Frontal cortex (tissue), 4 donors: ENCODE measurements at places on chromosomes 2 and 18. TPM values are rescaled to one million over a fixed set of nuclear protein-coding genes. Genes with fewer than 3 reads are reported as not detected.

DNA sequence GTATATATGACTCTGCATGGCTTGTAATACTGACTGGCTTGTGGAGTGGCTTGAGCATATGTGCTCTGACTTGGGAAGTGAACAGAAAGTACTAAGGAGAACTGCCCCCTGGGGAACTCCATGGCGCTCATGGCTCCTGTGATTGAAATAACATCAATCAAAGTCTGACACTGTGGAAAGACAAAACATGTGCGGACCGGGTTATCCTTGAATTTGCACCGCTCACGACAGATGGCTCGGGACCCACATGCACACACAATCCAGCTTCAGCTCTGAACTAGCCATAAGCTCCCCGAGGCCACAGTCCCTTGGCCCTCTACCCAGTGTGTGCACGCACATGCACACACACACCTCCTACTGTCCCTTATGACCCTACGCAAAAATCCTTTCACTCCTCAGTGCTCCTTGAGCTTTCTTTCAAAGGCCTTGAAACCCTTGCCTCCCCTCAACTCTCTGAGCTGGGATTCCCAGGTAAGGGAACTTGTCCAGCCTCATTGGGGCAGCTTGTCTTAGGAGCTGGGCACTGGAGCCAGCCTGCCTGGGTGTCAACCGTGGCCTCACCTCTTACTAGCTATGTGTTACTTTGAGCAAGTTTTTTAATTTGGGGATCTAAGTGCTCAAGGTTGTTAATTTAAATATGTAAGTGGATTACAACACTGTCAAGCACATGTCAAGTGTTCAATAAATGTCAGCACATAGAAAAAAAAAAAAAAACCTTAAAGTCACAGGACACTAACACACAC, 43.6 kb downstream of the MRPS5 start:
- DNase-seq = no peak

Gene UGT1A1
- not detected for total RNA-seq

- no peak for DNase-seq
Observed at GRCh38 chr2:222982909-222983265, 69.1 kb upstream of the KCNE4 start.

DNA sequence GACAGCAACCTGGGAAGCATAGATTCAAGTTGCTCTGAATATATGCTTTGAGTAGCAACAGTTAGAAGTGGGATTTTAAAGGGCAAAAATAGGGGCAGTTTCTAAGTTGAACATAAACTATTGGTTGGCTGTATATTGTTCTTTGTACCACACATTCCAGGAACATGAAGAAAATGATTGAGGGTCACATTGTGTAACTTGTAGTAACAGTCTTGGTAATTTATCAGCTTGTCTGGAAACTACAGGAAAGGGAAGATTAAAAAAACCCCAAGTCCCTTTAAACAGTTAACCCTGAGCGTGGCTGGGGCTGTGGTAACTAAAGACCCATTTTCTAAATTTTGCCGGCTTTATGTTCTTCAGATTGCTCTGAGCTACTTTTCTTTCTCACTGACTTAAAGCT, 7.4 kb downstream of the PLEKHB2 start:
- no peak for DNase-seq

Gene ANTXR1
- 8.2 TPM for total RNA-seq

GRCh38 chr2:157840568-157841156, 35.5 kb downstream of the ACVR1 start:
- DNase-seq = no peak

- DNase-seq = no peak
Observed at GRCh38 chr2:106115250-106115649, 78.9 kb downstream of the UXS1 start.

- DNase-seq = no peak
Observed at GRCh38 chr18:39685303-39685902, 2119.8 kb upstream of the CELF4 start.

Gene SKA1
- total RNA-seq = 2.0 TPM

Gene HOXD13
- total RNA-seq = not detected

DNA sequence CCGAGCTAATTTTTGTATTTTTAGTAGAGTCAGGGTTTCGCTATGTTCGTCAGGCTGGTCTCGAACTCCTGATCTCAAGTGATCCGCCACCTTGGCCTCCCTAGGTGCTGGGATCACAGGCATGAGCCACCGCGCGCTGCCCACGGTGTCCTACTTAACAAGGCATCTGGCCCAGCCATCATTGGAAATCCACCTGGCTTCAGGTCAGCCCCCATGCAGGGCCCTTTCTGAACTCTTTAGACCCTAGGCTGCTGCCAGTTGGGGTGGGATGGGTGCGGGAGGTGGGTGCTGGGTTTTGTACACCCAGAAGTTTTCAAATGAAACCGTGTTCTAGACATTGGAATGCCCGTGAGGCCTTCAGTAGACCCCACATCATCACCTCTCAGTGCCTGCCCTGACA, 26.6 kb upstream of the NT5DC4 start:
- no peak for DNase-seq

DNA sequence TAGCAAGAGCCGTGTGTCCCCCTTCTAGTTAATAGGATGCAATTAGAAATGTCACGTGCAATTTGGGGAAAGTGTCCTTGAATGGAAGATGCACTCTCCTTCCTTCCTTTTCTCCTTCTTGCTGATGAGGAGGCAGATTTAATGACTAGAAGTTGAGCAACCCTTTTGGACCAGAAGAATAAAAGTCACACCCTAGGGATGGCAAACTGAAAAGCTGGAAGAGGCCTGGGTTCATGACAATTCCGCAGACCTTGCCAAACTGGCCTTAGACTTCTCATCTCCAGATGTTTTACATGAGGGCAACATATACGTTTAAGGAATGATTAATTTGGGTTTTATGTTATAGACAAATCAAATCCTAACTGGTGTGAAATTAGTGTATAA, 38.6 kb upstream of the NCOA1 start:
- DNase-seq = no peak

GRCh38 chr2:63614448-63614968, 25.7 kb downstream of the MDH1 start:
- no peak for DNase-seq

Gene DSC3
- total RNA-seq = 0.82 TPM

DNA sequence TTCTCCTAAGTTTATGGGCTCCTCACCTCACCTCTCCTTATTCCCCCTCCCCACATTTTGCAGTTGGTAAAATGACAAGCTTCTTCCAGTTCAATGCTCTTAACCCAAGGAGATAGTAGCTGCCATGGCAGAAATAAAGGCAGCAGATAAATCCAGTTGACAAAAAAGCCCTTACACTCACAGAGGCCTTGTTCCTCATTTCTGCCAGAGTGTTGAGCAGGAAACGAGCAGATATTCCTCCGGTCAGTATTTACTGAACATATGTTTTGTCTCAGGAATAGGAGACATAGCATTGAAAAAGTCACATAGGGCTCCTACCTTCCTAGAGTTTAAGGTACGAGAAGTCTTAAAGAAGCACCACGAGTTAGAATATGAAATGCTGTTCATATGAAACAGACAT, 493.7 kb upstream of the TNP1 start:
- no peak for DNase-seq

- no peak for DNase-seq
Observed at GRCh38 chr2:60976256-60976850, 41.2 kb upstream of the PEX13 start.

DNA sequence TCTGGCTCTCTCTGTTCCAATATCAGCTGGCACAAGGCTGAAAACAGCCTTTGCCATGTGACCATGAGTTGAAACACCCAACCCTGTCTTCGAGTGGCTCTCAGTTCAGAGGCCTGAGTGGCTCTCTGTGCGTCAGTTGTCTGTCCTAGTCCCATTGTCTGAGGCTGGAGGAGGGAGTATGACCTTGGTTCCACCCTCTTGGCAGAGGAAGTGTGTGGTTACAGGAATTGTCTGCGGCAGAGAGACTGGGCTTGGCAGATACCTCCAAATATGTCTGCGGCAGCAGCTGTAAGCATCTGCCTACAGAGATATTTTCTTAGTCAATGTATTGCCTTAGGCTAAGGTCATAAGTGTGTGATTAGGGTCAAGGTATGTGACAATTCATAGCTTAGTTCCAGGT, 32.6 kb downstream of the CNGA3 start:
- DNase-seq = no peak

DNA sequence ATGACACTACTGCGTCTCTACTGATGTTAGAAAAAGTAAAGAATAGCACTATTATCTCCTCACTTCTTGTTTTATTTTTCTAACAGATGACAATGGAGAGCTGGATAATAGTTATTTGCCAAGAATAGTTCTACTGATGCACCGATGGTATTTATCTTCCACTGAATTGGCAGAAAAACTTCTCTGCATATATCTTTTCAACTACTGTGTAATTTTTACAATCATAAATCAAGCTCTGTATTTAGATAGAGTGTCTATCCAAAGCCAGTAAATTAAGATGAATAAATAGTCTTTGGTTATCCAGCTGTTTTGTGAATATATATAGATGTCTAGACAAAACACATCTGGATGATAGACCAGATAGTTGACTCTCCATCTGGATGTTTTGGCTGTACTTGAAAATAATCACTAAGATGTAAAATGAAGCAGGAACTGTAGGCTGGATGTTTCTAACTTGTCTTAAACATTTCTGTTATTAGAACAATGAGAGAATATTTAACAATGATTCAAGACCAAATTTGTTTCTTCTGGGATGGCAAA, 40.1 kb downstream of the RASGRP3 start:
- no peak for DNase-seq

DNA sequence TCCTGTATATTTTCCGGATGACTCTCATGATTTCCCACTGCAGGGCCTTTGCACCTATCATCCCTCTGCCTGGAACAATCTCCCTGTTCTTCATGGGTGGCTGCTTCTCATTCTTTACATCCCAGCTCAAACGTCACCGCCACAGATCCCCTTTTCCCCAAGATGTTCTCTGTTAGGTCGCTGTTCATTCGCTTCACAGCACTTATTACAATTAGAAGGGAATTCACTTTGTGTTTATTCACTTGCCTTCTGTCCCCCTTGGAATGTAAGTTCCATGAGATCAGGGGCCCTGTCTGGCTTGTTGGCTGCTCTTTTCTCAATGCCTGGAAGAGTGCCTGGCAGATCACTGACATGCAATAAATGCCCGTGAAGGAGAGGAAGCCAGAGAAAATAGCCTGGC, 106.7 kb downstream of the FOXI3 start:
- DNase-seq = no peak

GRCh38 chr2:130824492-130825061, 12.1 kb upstream of the ARHGEF4 start:
- DNase-seq = peak; percentile 78

Gene HRH4
- total RNA-seq = not detected

GRCh38 chr2:227363756-227364155, 15.3 kb downstream of the TM4SF20 start:
- DNase-seq = no peak

- DNase-seq = no peak
Observed at GRCh38 chr2:127565261-127566138, 30.0 kb downstream of the MYO7B start.

Gene PMS1
- total RNA-seq = 68.5 TPM

DNA sequence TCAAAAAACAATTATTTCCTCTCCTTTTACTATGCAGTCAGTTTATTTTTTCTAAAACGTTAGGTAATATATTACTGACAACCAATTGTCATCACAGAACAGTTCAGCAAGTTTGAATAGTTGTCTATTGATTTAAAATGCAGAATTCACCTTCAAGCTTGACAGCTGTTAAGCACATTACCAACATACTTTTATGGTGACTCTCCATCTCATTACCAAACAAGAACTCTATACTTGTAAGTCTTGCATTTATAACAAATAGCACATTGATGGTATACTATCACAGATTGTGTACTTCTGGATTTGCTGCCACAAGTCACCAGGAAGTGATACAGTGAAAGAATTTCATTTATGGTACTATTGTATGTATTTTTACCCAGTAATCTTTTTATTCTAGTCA, 99.4 kb upstream of the PPP1CB start:
- no peak for DNase-seq

DNA sequence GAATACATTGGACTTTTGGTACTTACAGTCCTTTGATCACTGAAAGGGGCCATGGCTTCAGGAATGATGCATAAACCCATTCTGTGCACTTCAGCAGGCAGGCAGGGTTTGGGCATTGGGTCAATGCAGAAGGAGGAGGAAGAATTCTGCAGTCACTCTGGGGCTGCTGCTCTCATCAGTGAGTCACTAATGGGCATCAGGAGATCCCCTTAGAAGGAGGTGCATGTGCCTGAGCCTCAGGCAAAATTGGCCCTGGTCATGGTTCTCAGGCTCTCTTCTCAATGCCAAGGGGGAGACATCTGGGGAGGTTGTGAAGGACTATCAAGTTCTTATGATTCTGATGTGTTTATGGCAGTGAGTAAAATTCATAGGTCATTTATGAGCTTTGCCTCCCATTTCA, 52.0 kb upstream of the TNP1 start:
- no peak for DNase-seq

GRCh38 chr2:197809064-197809463, 4.7 kb downstream of the PLCL1 start:
- no peak for DNase-seq

Gene ANKRD29
- total RNA-seq = 2.4 TPM

DNA sequence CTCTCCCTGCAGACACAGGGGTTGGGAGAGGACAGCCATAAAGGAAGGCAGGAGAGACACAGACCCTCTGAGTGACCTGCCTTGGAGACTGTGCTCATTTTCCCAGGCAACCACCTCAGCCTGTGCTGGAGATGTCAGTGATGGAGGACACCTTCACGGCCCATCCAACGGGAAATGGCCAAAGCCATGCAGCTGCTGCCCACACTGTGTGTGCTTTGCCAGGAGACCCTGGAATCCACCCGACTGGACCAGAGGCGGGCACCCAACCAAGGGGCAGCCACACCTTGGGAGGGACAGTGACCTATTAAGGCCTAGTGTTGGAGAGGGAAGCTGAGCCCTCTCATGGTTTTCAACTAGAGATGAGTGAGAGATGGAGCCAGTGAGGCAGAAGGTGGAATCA, 192.5 kb downstream of the SMAD2 start:
- DNase-seq = no peak

DNA sequence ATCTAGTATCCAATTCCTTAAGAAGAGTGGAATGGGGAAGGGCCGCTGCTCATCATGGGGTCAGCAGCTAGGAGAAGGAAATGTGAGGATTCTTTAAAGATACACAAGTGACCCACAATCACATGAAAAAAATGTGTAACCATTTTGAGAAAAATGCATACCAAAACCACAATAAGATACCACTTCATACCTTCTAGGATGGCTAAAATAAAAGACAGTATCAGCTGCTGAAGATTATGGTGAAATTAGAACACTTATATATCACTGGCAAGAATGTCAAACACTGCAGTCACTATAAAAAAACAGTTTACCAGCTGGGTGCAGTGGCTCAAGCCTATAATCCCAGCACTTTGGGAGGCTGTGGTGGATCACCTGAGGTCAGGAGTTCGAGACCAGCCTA, 67.9 kb downstream of the C2orf74 start:
- no peak for DNase-seq
